ENCODE measurements at places on chromosomes 16 and 17. TPM values are rescaled to one million over a fixed set of nuclear protein-coding genes. Genes with fewer than 3 reads are reported as not detected.
A peak's percentile ranks its signal among the peaks of the same experiment; 100 is the strongest.

GRCh38 chr16:78576941-78577340, 477.5 kb downstream of the WWOX start:
- no peak for DNase-seq
- no peak overlapping the region for H3K4me3 ChIP-seq
- no peaks in the 10 kb centered on the region for H3K27me3 ChIP-seq

GRCh38 chr16:23222929-23223328, 40.4 kb downstream of the SCNN1G start:
- H3K36me3 ChIP-seq, result no peaks in the 10 kb centered on the region
- H3K4me3 ChIP-seq, result no peak overlapping the region
- no peak for DNase-seq
- H3K27ac ChIP-seq, result no peak overlapping the region
- H3K4me1 ChIP-seq, result no peaks in the 10 kb centered on the region

- peaks cover 2% of the 10 kb centered on the region for H3K36me3 ChIP-seq
- peaks cover 2% of the 10 kb centered on the region for H3K27me3 ChIP-seq
- no peak overlapping the region for H3K27ac ChIP-seq
- H3K4me1 ChIP-seq, result peaks cover 5% of the 10 kb centered on the region
- no peak for DNase-seq
Measured at GRCh38 chr16:268141-269053, 7.3 kb downstream of the RGS11 start.

The STH gene
- total RNA-seq, result not detected

GRCh38 chr16:24639769-24640168, 89.7 kb upstream of the TNRC6A start:
- no peaks in the 10 kb centered on the region for H3K36me3 ChIP-seq
- peaks cover 4% of the 10 kb centered on the region for H3K27me3 ChIP-seq
- no peak overlapping the region for H3K27ac ChIP-seq
- no peak overlapping the region for H3K4me3 ChIP-seq
- H3K4me1 ChIP-seq, result no peaks in the 10 kb centered on the region

The ZNF597 gene
- 2.1 TPM for total RNA-seq

The KRT33A gene
- not detected for total RNA-seq

GRCh38 chr17:19876529-19877161, 8.9 kb upstream of the ULK2 start:
- no peaks in the 10 kb centered on the region for H3K36me3 ChIP-seq
- peak; percentile 56 for DNase-seq
- H3K4me3 ChIP-seq, result no peak overlapping the region
- H3K4me1 ChIP-seq, result peaks cover 28% of the 10 kb centered on the region

The ABCC12 gene
- total RNA-seq, result not detected
